ENCODE measurements at places on chromosomes 11 and 22.

GRCh38 chr11:3003396-3004231, 11.5 kb upstream of the NAP1L4 start:
- H3K27me3 ChIP-seq = no peaks in the 10 kb centered on the region
- H3K4me1 ChIP-seq = peaks cover 11% of the 10 kb centered on the region

DNA sequence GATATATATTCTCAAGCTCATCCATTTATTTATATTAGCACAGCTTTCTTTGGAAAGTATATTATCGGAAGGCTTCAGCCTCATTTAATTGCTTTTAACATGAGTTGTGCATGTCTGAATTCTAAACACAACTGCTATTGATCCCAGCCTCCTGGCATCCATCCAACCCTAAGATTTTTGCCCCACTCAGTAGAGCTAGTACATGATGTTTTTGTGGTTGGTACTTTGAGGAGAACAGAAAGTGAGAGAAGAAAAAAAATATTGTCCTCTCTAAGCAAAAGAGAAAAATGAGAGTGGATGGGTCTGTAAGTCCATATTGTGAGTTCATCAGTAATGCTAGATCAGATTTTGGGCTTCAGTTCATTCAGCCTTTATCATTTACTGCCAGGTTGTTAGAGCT, 198.7 kb downstream of the DDX10 start:
- DNase-seq = no peak
- no peaks in the 10 kb centered on the region for H3K27me3 ChIP-seq
- H3K4me3 ChIP-seq = no peak overlapping the region
- H3K27ac ChIP-seq = no peak overlapping the region
- no peaks in the 10 kb centered on the region for H3K4me1 ChIP-seq
- H3K36me3 ChIP-seq = no peaks in the 10 kb centered on the region

DNA sequence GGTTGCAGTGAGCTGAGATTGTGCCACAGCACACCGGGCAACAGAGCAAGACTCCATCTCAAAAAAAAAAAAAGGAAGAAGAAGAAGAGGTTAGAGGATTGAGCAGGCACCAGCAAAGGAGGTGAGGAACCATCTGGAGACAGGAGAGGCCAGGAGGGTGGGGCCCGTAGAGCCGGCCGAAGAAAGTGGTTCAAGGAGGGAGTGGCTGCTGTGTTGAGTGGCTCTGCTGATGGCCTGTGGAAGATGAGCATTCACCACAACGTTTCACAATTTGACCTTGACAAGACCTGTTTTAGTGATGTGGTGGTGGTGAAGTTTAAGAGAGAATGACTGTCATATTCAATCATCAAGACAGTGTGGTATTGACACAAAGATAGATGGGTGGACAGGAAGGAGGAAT, 6.8 kb upstream of the CTSD start:
- peaks cover 11% of the 10 kb centered on the region for H3K4me1 ChIP-seq
- no peak overlapping the region for H3K4me3 ChIP-seq
- H3K27me3 ChIP-seq = no peaks in the 10 kb centered on the region
- no peak overlapping the region for H3K27ac ChIP-seq
- no peaks in the 10 kb centered on the region for H3K36me3 ChIP-seq

DNA sequence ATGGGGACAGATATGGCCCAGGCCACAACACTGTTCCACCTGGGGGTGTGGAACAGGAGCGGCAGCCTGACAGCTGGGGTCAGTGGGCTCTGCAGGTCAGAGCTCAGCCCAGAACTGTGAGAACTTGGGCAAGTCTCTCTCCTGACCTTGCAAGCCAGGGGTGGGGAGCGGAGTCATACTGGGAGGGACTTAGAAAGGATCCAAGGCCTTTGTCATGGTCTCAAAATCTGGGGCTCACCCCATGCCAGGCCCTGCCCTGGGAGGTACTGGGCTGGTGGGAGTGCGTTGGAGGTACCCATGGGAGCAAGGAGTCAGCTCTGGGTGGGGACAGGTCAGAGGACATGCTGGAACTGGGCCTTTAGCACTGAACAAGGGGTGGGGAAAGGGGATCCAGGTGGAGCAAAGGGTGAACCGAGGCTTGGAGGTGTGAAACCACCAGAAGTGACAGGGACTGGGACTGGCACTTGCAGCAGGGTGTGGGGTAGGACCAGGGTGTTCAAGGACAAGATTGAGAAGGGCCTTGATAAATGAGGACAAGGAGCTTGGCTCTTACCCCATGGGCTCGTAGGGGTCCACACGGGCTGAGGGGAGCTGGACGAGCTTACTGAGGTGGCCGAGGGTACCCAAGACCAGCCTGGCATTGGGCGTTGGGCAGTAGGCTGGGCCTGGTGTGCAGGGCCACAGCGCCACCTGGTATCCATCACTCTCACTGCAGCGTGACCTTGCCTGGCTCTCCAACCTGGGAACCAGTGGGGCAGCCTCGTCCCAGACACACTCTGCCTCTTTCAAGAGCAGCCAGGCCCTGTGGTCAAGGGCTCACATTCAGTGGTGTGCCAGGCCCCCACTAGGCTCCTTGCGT, 7.4 kb upstream of the PMM1 start:
- peaks cover 7% of the 10 kb centered on the region for H3K36me3 ChIP-seq
- H3K4me3 ChIP-seq = no peak overlapping the region
- no peaks in the 10 kb centered on the region for H3K4me1 ChIP-seq
- H3K27me3 ChIP-seq = no peaks in the 10 kb centered on the region
- DNase-seq = peak; percentile 29

GRCh38 chr22:31094741-31095140, 12.6 kb downstream of the SELENOM start:
- DNase-seq = no peak
- H3K27ac ChIP-seq = no peak overlapping the region
- H3K36me3 ChIP-seq = peaks cover 62% of the 10 kb centered on the region
- H3K4me3 ChIP-seq = no peak overlapping the region

DNA sequence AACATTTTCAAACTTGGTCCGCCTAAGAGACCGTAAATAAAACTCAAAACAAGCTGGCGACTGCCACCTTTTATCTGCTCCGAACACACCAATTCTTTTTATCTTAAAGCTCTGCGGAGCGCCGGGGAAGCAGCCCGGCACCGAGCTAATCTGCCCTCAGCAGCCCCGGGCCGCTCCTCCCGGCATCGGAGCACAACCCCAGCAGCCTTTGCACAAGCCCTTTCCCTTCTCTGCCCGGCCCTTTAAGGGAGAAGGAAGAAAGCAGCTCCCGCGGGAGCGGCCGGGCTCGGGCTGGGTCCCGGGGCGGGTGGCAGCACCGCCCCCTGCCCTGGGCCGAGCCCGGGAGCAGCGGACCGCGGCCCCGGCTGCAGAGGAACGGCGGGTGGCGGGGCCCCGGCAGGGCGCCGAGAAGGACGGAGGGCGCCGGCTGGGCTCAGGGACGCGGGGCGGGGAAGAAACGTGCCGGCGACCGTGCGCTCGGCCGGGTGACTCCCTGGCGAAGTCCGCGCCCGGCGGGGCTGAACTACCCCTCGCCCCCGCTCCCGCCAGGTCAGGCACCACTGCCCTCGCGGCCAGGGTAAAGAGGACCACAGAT, 133.6 kb upstream of the C11orf58 start:
- DNase-seq = peak; percentile 40
- H3K36me3 ChIP-seq = no peaks in the 10 kb centered on the region
- H3K27me3 ChIP-seq = peaks cover 23% of the 10 kb centered on the region

DNA sequence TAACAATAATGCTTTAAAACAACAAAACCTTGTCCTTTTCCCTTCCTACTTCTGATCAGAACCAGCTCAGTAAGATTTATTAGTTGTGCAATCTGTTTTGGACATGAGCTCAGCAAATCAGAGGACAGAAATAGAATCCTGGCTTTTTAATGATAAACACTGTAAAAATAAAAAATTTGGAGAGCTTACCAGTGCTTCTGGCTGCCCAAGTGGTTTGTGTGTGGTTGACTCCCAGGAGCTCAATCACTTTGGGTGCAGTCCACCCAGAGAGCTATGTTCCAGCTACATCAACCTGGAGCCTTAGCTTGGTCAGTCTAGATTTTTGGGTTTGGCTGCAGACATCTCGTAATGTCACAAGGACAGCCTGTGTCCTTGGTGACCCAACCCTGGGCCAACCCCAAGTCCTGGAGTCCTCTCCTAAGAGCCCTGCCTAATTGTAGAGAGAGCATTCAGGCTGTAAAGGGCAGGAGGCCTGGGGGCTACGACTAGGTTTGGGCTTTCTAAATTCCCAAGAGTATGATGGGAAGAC, 28.5 kb downstream of the CD44 start:
- no peak overlapping the region for H3K4me3 ChIP-seq
- H3K27ac ChIP-seq = no peak overlapping the region
- H3K4me1 ChIP-seq = peaks cover 5% of the 10 kb centered on the region
- no peaks in the 10 kb centered on the region for H3K27me3 ChIP-seq
- H3K36me3 ChIP-seq = no peaks in the 10 kb centered on the region

GRCh38 chr22:28594076-28594796, 85.4 kb downstream of the TTC28 start:
- H3K27me3 ChIP-seq = no peaks in the 10 kb centered on the region
- H3K36me3 ChIP-seq = no peaks in the 10 kb centered on the region
- H3K4me3 ChIP-seq = no peak overlapping the region
- no peak for DNase-seq
- H3K4me1 ChIP-seq = no peaks in the 10 kb centered on the region

DNA sequence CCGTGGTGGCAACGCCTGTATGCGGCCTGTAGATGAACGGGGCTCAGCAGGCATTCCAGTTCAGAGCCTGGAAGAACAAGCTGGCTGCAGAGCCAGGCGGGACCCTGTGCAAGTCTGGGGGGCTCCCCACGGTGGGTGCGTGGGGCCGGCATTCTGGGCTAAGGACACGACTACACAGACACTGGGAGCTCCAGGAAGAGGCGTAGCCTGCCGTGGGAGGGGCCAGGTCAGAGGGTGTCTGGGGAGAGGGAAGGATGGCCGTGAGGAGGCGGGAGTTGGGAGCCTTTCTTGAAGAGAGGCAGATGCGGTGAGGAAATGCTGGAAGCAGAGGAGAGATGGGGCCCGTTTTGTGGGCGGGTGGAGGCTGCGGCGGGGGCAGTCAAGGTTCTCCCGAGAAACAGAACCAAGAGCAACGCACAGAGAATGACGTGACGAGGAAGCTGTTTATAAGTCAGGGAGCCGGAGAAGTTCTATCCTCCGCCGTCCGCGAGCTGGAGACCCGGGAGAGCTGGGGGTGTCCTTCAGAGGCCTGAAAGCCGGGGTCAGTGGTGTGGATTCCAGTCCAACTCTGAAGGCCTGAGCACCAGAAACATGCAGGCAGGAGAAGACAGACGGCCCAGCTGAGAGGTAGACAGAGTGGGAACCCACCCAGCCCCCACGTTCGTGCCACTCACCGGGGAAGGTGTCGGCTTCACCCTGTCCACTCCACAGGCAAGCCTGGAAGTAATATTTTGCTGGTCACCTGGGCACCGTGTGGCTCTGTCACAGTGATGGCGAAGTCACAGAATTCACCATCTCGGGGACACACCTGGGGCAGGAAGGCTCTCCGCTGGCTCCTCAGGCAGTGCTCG, 529.6 kb downstream of the BRD1 start:
- no peaks in the 10 kb centered on the region for H3K4me1 ChIP-seq
- no peaks in the 10 kb centered on the region for H3K36me3 ChIP-seq
- no peak for DNase-seq
- no peak overlapping the region for H3K27ac ChIP-seq
- no peaks in the 10 kb centered on the region for H3K27me3 ChIP-seq
- no peak overlapping the region for H3K4me3 ChIP-seq

- peaks cover 21% of the 10 kb centered on the region for H3K4me1 ChIP-seq
- H3K4me3 ChIP-seq = no peak overlapping the region
- DNase-seq = no peak
- H3K27ac ChIP-seq = no peak overlapping the region
These were observed 440.1 kb downstream of the MIAT start for GRCh38 chr22:27097506-27097905.

- no peaks in the 10 kb centered on the region for H3K4me1 ChIP-seq
- H3K27ac ChIP-seq = no peak overlapping the region
- no peaks in the 10 kb centered on the region for H3K27me3 ChIP-seq
- no peak overlapping the region for H3K4me3 ChIP-seq
These were observed 511.2 kb upstream of the RAG2 start for GRCh38 chr11:37109286-37109585.
